RKO (cell line): ENCODE measurements at places on chromosomes 2 and 18.
A peak's percentile ranks its signal among the peaks of the same experiment; 100 is the strongest.

GRCh38 chr18:45057955-45058600 is 377.4 kb downstream of the SETBP1 start:
- DNase-seq, result no peak

DNA sequence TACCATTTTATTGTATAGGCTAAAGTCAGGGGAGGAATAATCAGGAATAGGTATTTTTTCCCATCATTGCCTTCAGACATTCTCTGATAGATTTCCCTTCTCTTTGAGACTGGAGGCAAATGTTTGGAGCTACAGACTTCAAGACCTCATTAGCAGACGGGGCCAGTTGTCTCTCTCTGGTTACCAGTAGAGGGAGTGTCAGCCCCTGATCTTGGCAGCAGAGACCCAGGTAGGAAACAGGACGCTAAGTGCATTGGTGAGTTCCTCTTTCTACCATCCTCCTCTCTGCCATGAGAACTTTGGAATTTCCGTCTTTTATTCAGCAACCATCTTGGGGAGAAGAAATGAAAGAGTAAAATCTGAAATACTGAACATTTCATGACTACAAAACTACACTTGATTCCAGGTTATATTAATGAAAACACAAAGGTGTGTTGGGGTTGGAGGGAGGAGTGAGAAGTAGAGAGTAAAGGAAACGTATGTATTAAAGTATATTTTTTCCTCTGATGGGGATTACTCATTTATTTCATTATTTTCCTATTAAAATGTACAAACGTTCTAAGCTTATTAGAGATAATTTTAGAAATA is 186.2 kb upstream of the GCFC2 start:
- peak; percentile 68 for DNase-seq

DNA sequence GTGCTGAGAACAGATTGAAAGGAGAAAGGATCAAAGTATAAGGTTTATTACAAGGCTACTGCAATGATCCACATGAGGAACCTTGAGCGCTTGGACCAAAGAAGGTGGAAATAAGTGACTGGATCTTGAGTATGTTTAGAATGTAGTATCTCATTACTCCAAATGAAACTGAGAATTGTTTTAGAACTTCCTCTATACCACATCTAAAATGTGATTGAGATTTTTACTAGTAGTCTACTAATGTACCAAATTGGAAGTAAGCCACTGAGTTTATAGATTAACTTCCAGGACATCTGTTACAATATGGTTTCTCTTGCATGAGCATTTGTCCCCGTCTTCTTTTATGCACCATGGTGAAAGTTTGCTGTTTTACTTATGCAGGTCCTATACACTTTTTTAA is 300.5 kb downstream of the SUCLG1 start:
- no peak for DNase-seq

- peak; percentile 60 for DNase-seq
These were observed 108.2 kb upstream of the ERBB4 start for GRCh38 chr2:212646698-212647366.

- no peak for DNase-seq
These were observed 31.6 kb downstream of the MBD2 start for GRCh38 chr18:54192900-54193299.

GRCh38 chr2:105330681-105331375 is 1.3 kb upstream of the TGFBRAP1 start:
- peak; percentile 45 for DNase-seq
